ENCODE measurements at places on chromosomes 7 and 10. TPM values are rescaled to one million over a fixed set of nuclear protein-coding genes. Genes with fewer than 3 reads are reported as not detected.

- no peak for DNase-seq
- H3K4me1 ChIP-seq, result no peaks in the 10 kb centered on the region
- no peak overlapping the region for H3K4me3 ChIP-seq
- no peak overlapping the region for H3K27ac ChIP-seq
- no peaks in the 10 kb centered on the region for H3K36me3 ChIP-seq
These were observed 796.2 kb downstream of the CCSER2 start for GRCh38 chr10:85124603-85125051.

DNA sequence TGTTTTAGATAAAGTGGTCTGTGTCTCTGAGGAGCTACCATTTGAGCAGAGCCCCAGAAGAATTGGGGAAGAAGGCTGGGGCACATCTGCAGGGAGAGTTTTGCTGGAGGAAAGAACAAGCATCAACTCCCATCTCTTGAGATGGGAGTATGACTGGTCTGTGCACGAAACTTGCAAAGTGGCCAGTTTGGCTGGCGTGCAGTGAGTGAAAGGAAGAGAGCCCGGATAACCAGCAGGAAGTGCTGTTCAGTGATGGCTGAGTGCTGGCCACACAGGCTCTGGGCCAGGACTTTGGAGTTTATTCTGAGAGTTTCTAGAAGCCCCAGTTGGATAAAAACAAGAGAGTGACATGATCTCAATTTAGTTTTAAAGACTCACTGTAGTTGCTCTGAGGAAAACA lies 34.4 kb upstream of the SVIL start:
- H3K36me3 ChIP-seq, result no peaks in the 10 kb centered on the region
- H3K27me3 ChIP-seq, result no peaks in the 10 kb centered on the region
- H3K4me1 ChIP-seq, result no peaks in the 10 kb centered on the region
- H3K4me3 ChIP-seq, result no peak overlapping the region
- no peak for DNase-seq
- no peak overlapping the region for H3K27ac ChIP-seq

DNA sequence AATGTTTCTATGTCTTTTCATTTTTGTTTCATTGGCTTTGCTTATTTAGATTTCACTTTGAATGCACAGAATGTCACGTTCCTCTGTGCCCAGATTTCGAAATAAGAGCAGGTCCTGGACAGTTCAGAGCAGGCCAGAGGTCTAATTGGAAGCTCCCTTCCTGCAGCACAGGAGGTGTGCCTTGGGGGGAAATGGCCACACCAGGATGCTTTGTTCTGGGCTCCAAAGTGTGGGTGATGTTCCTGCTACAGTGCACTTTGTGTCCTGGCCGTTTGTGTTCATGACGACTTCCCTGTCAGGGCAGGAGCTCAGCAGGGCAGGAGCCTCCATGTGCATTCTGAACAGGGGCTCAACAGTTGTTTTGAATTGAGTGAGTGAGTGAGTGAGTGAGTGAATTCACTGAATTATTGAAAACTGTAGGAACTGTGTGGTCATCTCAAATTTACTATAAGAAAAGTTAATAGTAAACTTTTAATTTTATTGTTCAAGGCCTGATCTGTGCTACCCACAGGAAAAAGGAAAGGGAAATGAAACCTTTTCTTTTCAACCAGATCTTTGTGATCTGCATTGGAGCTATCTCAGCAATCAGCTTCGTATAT lies 109.5 kb upstream of the GJD4 start:
- peaks cover 9% of the 10 kb centered on the region for H3K4me1 ChIP-seq
- DNase-seq, result no peak
- H3K36me3 ChIP-seq, result no peaks in the 10 kb centered on the region
- no peak overlapping the region for H3K27ac ChIP-seq

GRCh38 chr7:1939434-1940401 lies 269.6 kb downstream of the ELFN1 start:
- H3K27me3 ChIP-seq, result no peaks in the 10 kb centered on the region
- H3K4me3 ChIP-seq, result no peak overlapping the region
- no peaks in the 10 kb centered on the region for H3K36me3 ChIP-seq
- no peak for DNase-seq
- H3K4me1 ChIP-seq, result peaks cover 12% of the 10 kb centered on the region

DNA sequence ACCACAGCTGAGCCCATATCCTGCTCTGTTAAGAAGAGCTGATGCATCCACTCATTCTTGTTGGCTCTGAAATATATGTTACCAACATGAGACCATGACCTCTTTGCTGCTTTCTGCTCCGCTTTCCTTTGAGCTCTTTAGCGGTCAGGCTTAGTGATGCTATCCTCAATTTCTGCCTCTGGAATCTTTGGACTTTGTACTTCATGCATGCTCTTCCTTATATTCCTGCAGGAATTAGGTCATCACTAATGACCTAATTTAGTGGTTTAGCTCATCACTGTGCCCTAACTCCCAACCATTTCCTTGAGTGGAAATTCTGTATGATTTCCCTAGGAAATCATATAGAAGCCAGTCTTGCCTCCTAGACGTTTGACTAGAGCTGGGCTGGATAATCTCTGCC lies 119.5 kb downstream of the AOAH start:
- H3K27me3 ChIP-seq, result peaks cover 23% of the 10 kb centered on the region
- no peak overlapping the region for H3K27ac ChIP-seq
- H3K4me1 ChIP-seq, result no peaks in the 10 kb centered on the region
- H3K4me3 ChIP-seq, result no peak overlapping the region

DNA sequence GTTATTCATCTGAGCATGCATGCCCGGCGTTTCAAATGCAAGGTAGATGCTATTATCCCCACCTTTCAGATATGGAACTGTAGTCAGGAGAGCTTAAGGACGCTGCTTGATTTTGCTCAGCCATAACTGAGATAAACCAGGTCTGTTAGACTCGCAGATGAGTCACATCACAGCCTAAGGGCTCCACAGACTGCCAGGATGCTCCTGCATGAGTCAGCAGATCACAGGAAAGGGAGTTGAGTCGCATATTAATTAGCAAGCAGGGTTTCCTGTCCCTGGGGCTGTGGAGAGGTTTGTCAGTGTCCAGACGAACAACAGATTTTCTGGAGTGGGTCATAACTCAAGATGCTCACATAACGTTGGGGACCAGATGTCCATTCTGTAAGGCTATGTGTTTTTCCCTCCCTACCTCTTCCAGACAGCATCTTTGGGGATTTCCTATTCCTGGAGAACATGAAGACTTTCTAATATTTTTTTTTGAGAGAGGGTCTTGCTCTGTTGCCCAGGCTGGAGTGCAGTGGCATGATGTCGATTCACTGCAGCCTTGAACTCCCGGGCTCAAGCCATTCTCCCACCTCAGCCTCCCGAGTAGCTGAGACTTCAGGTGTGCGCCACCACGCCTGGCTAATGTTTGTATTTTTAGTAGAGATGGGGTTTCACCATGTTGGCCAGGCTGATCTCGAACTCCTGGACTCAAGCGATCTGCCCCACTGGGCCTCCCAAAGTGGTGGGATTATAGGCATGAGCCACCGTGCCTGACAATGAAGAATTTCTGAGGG lies 36.7 kb downstream of the PFKFB3 start:
- peak; percentile 96 for DNase-seq
- H3K27me3 ChIP-seq, result no peaks in the 10 kb centered on the region
- no peak overlapping the region for H3K4me3 ChIP-seq
- H3K27ac ChIP-seq, result peak overlapping the region; percentile 39
- H3K4me1 ChIP-seq, result peaks cover 9% of the 10 kb centered on the region
- peaks cover 10% of the 10 kb centered on the region for H3K36me3 ChIP-seq

PTPN20 gene
- total RNA-seq, result not detected

HOXA2 gene
- total RNA-seq, result not detected

- H3K4me1 ChIP-seq, result peaks cover 23% of the 10 kb centered on the region
- no peaks in the 10 kb centered on the region for H3K27me3 ChIP-seq
- H3K4me3 ChIP-seq, result no peak overlapping the region
- H3K36me3 ChIP-seq, result no peaks in the 10 kb centered on the region
- no peak for DNase-seq
- H3K27ac ChIP-seq, result no peak overlapping the region
These were observed 5.9 kb upstream of the PWWP2B start for GRCh38 chr10:132390921-132391675.

GRCh38 chr10:7872041-7872442 lies 53.7 kb downstream of the TAF3 start:
- no peaks in the 10 kb centered on the region for H3K27me3 ChIP-seq
- H3K27ac ChIP-seq, result peak overlapping the region; percentile 21
- peaks cover 7% of the 10 kb centered on the region for H3K4me1 ChIP-seq
- H3K4me3 ChIP-seq, result peak overlapping the region; percentile 46

GRCh38 chr7:101701153-101701794 lies 72.2 kb upstream of the MYL10 start:
- DNase-seq, result no peak
- no peak overlapping the region for H3K27ac ChIP-seq
- no peak overlapping the region for H3K4me3 ChIP-seq
- H3K36me3 ChIP-seq, result no peaks in the 10 kb centered on the region
- no peaks in the 10 kb centered on the region for H3K27me3 ChIP-seq

GRCh38 chr7:128231677-128232076 lies 9.4 kb upstream of the LEP start:
- H3K4me3 ChIP-seq, result no peak overlapping the region
- no peak for DNase-seq
- no peaks in the 10 kb centered on the region for H3K27me3 ChIP-seq
- no peaks in the 10 kb centered on the region for H3K4me1 ChIP-seq
- no peaks in the 10 kb centered on the region for H3K36me3 ChIP-seq

DNA sequence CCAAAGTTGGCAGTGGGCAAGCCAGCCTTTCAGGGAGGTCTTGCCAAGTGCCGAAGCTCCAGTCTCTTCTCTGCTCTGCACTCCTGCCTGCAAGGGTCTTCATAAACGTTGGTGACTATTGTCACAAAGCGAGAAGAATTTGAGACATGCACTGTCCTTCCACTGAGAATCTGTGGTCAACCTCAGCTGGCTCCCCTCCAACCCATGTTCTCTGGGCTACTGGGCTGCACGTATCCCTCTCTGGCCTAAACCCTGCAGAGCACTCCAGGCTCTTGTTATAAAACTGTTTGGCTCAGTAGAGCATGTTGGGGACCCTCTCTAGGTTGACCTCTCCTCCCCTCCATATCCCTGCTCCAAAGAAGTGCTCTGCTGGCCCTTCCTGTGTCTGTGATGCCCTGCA lies 260.4 kb upstream of the NFE2L3 start:
- H3K4me1 ChIP-seq, result peaks cover 19% of the 10 kb centered on the region
- H3K4me3 ChIP-seq, result no peak overlapping the region
- H3K27ac ChIP-seq, result no peak overlapping the region
- H3K36me3 ChIP-seq, result no peaks in the 10 kb centered on the region

DNA sequence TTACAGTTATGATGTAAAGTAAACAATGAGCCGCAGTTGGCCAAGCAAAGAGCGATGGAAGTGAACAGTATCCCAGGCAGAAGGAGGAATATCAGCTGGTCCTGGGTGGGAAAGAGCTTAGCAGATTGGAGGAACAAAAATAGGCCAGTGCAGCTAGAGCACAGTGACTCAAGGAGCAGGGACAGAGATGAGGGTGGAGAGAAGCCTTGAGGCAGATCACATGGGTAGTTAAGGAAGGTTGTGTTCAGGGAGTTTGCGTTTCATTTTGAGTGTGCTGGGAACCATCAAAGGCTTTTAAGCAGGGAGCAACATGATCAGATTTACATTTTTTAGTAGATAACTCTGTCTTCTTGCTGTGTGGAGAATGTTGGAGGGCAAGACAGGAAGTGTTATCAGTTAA lies 113.6 kb downstream of the OAT start:
- no peak for DNase-seq
- no peak overlapping the region for H3K4me3 ChIP-seq
- H3K36me3 ChIP-seq, result no peaks in the 10 kb centered on the region
- no peak overlapping the region for H3K27ac ChIP-seq
- H3K4me1 ChIP-seq, result no peaks in the 10 kb centered on the region

- no peaks in the 10 kb centered on the region for H3K27me3 ChIP-seq
- H3K4me1 ChIP-seq, result no peaks in the 10 kb centered on the region
- no peak for DNase-seq
- H3K4me3 ChIP-seq, result no peak overlapping the region
- no peak overlapping the region for H3K27ac ChIP-seq
- H3K36me3 ChIP-seq, result no peaks in the 10 kb centered on the region
These were observed 35.2 kb downstream of the UBTD1 start for GRCh38 chr10:97533888-97534287.

DNA sequence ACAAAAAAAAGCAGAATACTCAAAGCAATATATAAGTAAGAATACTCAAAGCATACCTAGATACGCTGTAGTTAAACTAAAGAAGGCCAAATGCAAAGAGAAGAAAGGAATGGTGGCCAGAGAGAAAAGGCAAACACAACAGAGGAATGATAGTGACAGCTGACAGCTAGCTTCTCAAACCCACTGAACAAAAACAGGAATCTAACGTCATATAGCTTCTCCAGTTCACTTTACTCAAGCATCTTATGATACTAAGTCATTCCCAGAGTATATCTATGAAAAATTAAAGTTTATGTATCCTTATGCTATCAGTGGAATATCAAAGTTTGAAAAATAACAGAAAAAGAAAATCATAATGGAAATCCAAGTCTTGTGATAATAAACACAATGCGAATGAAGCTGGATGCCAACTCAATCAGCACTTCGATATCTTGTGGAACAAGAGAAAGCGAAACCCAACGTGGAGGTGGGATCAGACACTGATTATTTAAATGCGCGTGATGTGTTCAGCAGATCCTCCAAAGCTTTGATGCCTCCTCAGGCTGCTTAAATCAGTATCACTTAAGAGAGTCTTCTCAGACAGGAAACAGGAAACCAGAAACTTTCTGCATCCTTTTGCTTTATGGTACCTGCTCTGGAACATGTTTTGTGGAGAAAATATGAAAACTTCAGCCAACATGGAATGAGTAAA lies 102.8 kb downstream of the PIP4K2A start:
- no peak overlapping the region for H3K27ac ChIP-seq
- H3K4me1 ChIP-seq, result peaks cover 23% of the 10 kb centered on the region
- no peak for DNase-seq
- no peaks in the 10 kb centered on the region for H3K36me3 ChIP-seq

DNA sequence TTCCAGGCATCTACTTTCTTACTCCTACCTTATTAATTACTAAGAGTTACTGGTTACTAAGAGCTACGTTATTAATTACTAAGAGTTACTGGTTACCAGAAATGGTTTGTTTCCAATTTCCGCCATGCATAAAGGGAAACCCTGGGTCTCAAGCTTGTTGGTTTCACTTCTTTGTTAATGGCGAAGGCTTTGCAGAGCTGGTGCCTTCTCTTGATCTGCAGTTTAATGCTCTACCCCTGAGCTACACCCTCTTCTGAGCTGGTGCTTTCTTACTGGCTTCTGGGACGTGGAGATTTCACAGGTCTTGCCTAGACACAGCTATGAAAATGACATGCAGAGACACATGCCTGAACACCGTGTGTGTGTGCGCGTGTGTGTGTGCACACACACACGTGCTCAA lies 560 bp downstream of the CPA4 start:
- H3K4me1 ChIP-seq, result no peaks in the 10 kb centered on the region
- no peak for DNase-seq
- no peak overlapping the region for H3K4me3 ChIP-seq
- H3K27me3 ChIP-seq, result no peaks in the 10 kb centered on the region

GRCh38 chr7:20417260-20417659 lies 86.6 kb downstream of the ITGB8 start:
- no peaks in the 10 kb centered on the region for H3K27me3 ChIP-seq
- no peak overlapping the region for H3K27ac ChIP-seq
- H3K4me3 ChIP-seq, result no peak overlapping the region
- no peaks in the 10 kb centered on the region for H3K4me1 ChIP-seq
- no peaks in the 10 kb centered on the region for H3K36me3 ChIP-seq
